ENCODE measurements at places on chromosomes 6 and 20.

DNA sequence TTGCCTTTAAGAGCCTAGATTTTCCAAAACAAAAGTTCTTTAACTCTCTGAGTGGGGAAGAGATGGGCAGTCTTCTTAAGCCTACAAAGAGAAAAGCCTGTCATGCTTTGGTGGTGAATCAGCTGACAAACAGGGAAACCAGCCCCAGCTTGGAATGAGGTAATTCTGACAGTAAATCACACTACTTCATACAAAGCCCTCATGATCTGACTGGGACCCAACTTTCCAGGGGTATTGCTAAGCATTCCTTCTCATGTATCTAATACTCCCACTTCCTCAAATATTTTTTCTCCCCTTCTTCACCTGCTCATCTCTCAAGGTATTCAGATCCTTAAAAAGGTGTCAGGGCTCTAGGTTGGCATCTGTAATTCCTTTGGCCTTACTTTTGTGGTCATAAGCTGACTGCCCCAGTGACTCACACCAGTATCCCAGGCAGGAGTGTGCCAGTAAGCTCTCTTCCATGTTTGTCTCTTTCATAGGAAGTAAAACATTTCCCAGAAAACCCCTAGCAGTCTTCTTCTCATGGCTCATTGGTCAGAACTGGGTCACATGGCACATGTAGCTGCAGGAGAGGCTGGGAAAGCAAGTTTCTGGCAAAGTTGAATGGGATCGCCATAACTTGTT, 15.0 kb upstream of the TBC1D22B start:
- DNase-seq, result peak; percentile 10

GRCh38 chr6:41428996-41429421, 93.6 kb downstream of the NCR2 start:
- no peak for DNase-seq

GRCh38 chr6:30795549-30796293, 51.4 kb upstream of the IER3 start:
- no peak for DNase-seq

GRCh38 chr6:87078983-87079616, 15.8 kb downstream of the CGA start:
- peak; percentile 79 for DNase-seq

DNA sequence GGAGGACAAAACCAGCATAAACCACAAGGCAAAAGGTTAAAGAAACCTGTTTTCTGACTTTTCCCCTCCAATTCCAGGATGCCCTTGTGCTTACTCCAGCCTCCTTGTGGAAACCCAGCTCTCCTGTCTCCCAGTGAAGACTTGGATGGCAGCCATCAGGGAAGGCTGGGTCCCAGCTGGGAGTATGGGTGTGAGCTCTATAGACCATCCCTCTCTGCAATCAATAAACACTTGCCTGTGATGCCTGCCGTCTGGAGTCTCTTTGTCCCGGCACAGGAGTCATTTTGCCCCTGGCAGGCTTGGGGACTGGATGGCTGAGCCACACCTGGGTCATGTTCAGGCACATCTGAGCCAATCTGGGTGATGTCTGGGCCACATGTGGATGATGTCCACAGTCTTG, 26.6 kb downstream of the BPIFB1 start:
- no peak for DNase-seq

GRCh38 chr6:131161987-131162386, 26.7 kb downstream of the AKAP7 start:
- no peak for DNase-seq

DNA sequence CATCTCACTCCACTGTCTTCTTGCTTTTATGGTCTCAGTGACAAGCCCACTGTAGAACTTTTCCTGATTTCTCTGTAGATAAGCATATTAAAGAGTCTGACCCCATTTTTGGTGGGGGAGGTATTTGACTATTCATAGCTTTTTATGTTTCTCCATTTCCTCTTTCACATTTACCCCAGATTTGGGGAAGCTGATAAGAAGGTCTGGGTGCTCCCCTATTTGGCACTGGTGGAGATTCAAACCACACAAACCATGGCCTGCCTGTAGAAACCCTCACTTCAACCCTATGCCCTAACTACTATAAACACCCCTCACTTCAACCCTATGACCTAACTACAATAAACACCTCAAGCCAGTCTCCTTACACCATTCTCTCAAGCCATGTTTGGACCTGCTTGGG, 196.2 kb upstream of the SYNDIG1 start:
- DNase-seq, result no peak

Measured in GM12865 (cell line).